ENCODE measurements at places on chromosomes 7 and 10.

DNA sequence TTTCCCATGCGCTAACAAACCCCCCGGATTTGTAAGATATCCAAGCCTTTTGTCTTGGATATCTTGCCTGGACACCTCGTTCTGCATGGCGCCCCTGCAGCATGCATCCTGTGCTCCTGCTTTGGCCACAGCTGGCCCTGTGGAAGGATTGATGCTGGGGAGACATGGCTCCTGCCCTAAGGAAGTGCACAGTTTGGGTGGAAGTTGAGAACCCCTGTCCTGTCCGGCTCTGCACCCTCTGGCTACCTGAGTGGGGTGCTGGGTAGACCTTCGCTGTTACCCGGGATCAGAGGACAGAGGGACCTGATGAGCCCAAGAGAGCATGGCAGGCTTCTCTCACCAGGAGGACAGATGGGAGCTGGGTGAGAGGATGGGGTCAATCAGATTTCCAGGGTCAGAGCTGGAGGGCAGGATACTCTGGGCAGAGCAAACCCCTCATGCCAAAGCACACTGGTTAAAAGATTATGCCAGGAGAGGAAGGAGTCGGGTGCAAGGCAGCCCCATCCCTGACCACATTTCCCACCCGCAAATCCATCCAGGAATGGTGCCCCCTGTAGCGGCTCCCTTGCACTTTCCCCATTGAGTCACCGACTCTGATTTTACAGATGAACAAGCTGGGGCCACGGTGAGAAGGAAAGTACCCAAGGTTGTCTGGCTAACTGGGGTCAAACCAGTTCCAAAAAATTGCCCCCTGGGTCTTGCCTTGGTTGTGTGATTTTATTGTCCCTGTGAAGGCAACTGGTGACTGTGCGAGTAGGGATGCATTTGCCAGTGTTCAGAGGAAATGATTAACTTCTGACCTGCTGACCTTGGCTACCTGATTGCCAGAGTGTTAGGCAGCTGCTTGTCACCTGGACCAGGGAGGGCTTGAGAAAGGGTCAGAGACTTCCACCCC, 290.1 kb upstream of the ZMIZ1 start:
- DNase-seq: no peak

DNA sequence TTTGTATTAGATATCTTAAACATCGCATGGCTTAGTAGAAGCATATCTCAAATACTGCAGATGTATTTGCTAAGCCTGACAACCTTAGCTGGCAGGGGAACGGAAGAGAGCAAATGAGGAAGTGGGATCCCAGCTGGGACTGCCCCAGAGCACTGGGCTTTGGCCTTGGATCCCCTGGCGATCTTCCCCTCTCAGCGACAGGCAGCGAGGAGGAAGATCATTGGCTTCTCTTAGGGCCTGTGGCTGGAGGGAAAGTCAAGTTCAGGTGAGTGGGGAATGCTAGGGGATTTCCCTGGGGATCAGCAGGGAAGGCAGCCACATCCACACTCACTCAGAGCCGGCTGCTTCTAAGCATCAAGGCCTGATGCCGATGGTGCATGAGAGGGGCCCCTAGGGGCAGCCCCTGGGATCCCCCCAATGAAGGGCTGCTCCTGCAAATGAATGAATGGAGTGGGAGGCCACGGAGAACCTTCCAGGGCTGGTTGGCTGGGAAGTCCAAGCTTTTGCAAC, 42.0 kb downstream of the LYZL2 start:
- no peak for DNase-seq

- DNase-seq: no peak
Measured at GRCh38 chr7:81441750-81442149, 328.1 kb downstream of the HGF start.

DNA sequence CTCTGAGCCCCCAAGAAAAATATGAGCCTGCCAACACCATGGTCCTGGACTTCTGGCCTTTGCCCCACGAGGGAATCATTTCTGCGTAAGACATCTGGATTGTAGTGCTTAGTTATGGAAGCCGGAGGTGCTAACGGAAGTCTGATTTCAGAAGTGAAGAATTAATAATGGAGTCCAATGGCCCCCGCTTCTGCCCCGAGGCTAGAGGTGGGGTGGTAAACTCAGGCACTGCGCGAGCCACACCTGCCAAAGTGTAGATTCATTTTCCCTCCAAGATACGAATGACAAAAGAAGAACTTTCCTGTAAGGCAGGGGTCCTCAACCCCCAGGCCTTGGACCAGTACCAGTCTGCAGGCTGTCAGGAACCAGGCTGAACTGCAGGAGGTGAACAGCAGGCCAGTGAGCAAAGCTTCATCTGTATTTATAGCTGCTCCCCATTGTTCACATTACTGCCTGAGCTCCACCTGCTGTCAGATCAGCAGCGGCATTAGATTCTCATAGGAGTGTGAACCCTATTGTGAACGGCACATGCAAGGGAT, 22.3 kb downstream of the CNPY1 start:
- DNase-seq: no peak

DNA sequence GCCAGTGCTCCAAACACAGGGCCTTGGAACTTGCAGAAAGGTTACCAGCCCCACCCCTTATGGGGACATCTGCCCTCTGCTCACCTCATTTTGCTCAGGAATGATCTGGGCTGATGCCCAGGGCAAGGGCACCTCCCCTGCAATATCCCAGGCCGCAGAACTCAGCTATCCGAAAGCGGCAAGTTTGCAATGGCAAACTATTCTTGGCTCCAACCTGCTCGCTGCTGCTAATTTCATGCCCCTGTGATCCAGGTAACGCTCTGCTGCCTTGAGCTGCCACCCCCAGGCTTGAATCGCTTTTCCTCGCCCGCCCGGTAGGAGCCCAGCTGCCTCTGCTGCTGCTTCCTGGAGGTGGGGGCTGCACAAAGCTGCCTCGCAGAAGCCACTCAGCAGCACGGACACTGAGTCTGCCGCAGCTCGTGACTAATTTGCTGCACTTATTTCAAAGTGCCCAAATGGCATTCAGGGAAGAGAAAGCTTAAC, 18.2 kb downstream of the SLC29A3 start:
- DNase-seq: no peak

- no peak for DNase-seq
Measured at GRCh38 chr7:18577096-18577771, 81.7 kb downstream of the HDAC9 start.

DNA sequence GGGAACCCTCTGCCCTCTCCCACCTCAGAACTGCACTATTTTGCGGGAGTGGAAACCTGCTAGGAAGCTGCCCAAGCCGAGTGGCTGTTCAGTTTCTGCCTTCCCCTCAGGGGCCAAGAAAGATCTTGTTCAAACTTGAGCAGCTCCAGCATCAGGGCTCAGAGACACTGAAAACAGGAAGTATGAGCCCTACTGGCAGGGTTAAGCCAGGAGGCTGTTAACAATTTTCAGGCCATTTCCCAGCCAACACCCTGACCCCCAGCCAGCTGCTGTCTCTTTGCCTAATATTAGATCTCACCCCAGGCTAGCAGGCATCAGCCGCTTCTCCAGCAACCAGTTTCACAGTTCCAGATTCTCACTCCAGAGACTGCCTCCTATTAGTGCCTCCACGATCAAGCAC, 9.2 kb downstream of the PLAU start:
- no peak for DNase-seq

DNA sequence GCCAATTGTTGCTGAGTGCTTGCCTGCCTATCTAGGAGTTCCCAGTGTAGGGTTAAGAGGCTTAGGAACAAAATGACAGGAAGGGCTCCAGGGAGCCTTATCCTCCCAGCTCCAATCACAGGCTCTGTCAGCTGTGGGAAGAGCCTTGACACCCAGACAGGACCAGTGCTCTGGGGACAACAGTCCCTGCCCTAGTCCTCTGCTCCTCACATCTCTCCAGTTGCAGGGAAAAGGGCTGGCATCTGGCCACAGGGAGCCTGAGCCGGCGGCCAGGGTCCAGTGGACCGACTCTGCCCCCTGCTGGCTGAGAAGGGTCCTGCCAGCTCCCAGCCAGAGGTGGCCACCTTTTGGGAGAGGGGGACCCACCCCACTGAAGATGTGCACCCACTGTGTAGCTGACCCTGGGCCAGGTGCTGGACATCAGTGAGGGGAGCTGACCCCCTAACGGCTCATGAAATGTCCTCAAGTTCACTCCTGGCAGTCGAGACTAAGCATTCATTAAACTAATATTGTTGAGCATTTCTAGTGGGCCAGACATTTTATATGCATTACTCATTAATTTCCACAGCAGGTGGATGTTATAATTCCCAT, 17.6 kb downstream of the DNAJB12 start:
- no peak for DNase-seq

GRCh38 chr7:44894888-44895580, 9.7 kb upstream of the PURB start:
- no peak for DNase-seq

- no peak for DNase-seq
Measured at GRCh38 chr10:112842832-112843360, 107.2 kb upstream of the TCF7L2 start.

- DNase-seq: no peak
Measured at GRCh38 chr10:5963071-5963470, 14.3 kb downstream of the IL15RA start.

- DNase-seq: no peak
Measured at GRCh38 chr7:329691-330281, 39.8 kb downstream of the FOXL3 start.

GRCh38 chr7:108723381-108723814, 153.7 kb downstream of the DNAJB9 start:
- no peak for DNase-seq

DNA sequence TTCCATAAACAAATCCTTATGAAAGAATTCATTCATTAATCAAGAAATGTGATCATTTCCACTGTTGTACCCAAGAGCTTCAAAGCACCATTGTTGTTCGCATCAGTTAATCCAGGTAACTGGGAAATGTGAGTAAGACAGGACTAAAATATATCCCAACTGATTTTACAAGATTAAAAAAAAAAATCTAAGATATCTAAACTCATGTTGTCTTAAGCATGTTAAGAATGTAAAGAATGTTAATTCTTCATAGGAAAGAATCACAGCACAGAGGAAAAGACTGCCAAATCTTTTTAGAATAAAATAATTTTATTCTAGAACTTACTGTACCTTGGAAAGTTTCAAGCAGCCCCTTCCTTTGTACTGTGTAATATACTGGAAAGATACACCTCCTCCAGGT, 16.4 kb downstream of the FZD1 start:
- no peak for DNase-seq

DNA sequence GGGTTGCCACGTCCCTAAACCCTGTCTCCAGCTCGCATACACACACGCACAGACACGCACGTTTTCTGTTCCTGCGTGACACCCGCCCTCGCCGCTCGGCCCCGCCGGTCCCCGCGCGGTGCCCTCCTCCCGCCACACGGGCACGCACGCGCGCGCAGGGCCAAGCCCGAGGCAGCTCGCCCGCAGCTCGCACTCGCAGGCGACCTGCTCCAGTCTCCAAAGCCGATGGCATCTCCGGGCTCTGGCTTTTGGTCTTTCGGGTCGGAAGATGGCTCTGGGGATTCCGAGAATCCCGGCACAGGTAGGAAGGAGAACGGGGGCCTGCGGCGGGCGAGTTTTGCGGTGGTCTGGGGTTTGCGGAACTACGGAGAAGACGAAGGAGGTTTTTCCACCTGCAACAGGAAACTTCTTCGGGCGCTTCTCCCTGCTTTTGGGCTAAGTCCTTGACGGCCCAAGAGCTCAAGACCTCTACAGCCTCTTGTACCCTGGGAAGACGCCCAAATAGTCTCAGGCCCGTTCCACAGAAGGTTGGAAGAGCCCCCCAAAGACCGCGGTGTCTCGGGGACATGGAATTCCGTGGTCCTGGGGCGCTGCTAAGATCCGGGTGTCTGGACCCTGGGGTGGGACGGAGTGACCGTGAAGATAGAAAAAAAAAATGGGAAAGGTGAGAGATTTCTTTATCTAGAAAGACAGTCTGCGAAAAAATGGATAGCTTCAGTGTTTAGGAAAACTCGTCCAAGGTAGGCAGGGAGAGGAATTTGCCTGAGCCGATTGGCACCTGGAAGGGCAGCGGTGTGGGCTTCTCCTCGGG, at the start of gene GAD2:
GAD2 (plus strand) TSS at position 190 of the 811 bp plus-strand sequence; CDS start at position 226, 36 bp downstream.
- DNase-seq: no peak

DNA sequence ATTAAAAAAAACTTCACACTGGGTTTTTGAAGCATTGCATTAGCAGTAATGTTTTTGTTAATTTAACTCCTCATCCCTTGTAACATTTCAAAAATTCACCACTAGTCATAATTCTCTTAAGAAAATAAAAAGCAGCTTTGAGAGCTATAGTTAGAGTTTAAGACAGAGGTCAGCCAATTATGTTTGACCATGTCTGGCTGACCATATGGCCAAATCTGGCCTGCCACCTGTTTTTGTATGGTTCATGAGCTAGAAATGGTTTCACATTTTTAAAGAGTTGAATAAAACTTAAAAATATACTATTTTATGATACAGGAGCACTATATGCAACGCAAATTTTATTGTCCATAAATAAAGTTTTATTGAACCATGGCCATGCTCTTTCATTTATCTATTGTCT, 73.0 kb upstream of the LRRTM3 start:
- no peak for DNase-seq

- no peak for DNase-seq
Measured at GRCh38 chr10:86392723-86393094, 26.1 kb upstream of the GRID1 start.

DNA sequence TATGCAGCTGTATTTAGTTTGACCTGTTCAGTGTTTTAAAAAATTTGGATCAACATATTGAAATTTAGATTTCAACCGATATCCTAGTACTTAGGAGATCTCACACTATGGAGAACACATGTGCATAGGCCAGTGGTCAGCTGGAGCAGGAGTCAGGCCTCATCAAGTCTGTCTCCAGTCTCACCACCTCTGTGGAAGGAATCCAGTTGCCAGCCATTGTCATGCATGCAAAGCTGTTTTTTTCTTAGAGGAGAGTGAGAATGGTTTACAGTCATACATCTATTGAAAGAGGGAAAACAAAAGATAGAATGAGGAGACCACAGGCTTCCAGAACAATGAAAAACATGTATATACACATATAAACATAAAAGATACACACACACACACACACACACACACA, 7.6 kb upstream of the CLEC5A start:
- DNase-seq: no peak

DNA sequence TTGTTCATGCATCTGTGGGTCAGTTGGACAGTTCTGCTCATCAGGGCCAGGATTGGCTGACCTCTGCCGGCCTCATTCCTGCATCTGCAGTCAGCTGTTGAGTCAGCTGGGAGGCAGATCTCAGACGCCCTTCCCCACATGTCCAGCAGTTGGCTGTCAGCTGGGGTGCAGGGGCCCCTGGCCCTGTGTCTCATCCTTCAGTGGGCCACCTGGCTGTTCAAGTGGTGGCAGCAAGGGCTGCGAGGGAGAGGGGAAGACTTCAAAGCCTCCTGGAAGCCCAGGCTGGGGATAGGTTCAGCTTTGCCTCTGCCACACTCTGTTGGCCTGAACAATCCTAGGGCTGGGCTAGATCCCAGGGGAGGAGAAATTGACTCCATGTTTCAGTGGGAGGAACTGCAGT, 33.2 kb downstream of the TACR2 start:
- DNase-seq: no peak

- no peak for DNase-seq
Measured at GRCh38 chr10:84798312-84798711, 469.9 kb downstream of the CCSER2 start.
